ENCODE measurements at places on chromosomes 6 and 20.
A peak's percentile ranks its signal among the peaks of the same experiment; 100 is the strongest.

- DNase-seq: no peak
Observed at GRCh38 chr20:61882716-61883615, 182.7 kb downstream of the TAF4 start.

DNA sequence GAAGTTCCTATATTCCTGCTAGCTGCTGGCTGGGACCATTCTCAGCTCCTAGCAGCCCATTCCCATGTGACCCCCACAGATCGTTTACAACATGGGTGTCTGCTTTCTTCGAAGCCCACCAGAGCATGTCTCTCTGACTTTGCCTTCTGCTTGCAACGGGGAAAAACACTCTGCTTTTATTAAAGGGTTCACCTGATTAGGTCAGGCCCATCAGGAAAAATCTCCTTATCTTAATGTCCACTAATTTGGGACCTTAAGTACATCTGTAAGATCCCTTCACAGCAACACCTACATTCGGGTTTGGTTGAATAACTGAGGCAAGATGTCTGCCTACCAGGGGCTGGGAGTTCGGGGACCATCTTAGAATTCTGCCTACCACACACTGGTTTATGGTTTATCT lies 496.9 kb downstream of the CDKAL1 start:
- no peak for DNase-seq

DNA sequence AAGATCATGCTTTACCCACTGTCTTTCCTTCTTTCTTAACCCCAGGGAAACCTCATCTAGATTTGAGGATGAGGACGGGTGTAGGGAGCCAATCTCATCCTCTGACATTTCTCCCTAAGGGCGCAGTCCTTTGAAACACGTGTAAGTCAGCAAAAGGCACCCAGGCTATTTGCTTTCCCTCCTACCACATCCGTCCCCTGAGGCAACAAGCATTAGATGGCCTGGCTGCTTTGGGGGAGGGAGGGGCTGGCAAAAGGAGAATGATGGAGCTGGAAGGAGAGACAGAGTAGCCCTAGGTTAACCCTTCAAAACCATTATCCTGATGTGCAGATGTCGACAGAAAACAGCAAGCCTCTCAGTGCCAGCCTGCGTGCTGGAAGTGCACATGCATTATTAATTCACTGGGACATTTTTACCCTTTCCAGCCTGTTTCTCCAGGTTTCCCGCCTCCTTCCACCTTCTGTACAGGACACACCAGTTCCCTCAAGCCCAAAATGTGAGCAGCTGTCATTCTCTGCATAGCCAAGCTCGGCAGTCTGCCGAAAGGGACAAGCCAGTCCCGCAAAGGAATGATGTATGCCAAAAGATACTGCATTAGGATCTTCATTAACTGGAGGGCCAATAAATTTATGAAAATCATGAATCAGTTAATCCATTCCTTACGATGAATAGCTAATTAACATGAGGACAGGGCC lies 547.2 kb downstream of the CD83 start:
- no peak for DNase-seq

DNA sequence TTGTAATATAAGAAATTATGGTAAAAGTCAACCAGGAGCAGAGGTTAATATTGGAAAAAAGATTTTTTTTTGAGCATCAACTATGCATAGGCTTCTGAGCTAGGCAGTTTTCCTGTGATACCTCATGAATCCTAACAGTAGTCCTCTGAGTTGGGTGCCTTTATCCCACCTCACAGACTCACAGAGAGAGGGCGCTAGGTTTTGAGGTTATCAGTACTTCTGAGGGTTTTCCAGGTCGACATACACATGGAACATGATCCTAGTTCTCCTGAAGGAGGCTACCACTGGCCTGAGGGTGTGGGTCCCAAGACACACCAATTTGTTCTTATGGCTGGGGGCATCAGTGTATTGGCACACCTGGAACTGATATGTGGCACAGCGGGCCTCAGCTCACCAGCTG lies 358.8 kb upstream of the JAG1 start:
- DNase-seq: no peak

- no peak for DNase-seq
Observed at GRCh38 chr6:32581315-32582095, 8.1 kb downstream of the HLA-DRB1 start.

DNA sequence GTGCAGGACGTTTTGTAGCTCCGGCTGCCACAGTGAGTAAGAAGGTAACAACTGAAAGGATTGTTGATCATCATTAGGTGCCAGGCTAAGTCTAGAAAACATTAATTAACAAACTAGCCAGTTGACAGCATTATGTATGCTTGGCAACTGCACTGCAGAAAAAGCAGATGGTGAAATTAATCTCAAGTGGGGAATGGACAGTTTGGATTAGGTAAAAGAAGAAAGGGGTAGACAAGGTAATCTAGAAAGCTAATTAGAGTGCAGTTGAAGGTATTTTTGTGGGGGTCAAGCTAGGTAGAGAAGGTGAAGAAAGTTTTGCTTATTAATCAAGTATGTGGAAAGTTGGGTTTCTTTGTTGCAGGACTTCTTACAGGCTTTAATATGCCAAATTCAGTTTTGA lies 69.7 kb upstream of the HINT3 start:
- no peak for DNase-seq

GRCh38 chr20:35942243-35942642 lies 12.1 kb downstream of the SCAND1 start:
- DNase-seq: no peak

DNA sequence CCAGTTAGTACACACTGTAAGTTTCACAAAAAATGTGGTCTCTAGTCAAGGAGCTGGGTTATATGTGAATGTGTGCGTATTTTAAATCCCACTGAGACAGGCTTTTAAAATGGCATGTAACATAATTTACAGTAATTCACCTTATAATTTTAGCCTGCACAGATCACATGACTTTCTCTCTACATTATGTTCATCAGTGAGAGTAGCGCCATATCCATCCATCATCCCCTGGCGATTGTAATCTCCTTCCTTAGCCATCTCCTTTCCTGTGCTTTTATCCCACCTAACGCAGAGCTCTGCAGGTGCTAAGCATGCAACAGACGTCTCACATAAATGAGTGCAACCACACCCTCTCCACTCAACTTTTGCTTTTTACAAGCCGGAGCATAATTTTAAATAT lies 210.8 kb downstream of the TBC1D7 start:
- DNase-seq: no peak

GRCh38 chr6:149362289-149362688 lies 37.8 kb upstream of the SUMO4 start:
- peak; percentile 13 for DNase-seq

- no peak for DNase-seq
Observed at GRCh38 chr20:50237349-50237748, 46.7 kb downstream of the CEBPB start.

GRCh38 chr6:149316108-149316727 lies 1.3 kb upstream of the TAB2 start:
- DNase-seq: no peak

DNA sequence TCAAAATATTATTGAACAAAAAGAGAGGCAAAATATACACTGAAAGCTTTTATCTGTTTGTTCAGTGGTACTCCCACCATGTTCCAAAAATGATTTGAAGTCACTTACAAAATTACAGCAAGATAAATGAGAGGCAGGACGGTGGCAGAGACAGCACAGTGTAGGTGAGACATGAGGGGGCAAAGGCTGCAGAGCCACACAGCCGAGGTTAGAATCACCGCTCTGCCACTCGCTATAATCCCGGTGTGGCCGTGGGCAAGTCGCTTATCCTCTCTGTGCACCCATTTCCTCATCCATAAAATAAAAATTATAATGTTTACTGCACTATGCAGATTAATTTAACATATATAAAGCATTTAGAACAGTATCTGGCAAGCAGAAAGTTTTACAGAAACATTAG lies 140.1 kb upstream of the BEND6 start:
- no peak for DNase-seq

DNA sequence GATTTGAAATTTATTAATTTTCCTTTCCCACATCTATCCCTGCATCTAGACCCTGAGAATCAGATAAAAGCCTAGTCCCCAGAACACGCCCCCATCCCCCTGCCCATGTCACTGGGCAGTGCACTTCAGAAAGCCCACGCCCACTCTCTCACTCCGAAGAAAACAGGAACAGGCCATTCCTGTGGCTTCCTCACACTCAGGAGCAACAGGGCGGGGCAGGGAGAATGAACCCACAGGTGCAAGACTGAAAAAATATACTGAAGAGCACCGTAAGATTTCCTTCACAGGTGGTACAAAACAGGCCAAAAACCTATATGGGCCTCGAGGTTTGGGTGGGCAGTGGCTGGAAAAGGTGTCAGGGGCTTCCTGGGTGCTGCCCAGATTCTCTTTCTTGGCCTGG lies 3.4 kb downstream of the OXT start:
- DNase-seq: no peak

DNA sequence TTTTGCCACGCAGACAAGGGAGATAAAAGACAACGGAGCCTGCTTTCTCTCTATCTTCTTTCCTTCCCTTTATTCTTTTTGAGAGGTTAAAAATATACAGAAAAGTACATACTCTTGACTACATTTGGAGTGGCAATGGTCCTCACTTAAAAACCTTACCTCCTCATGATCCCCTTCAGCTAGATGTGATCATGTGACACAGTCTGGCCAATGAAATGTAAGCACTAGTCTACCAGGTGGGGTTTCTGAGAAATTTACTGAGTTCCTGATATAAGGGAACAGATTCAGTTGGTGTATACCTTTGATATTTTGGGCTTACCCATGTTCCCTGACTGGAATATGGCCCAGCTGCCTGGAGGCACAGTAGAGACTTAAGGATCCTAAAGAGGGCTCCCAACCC lies 165.5 kb upstream of the BEND3 start:
- DNase-seq: no peak

DNA sequence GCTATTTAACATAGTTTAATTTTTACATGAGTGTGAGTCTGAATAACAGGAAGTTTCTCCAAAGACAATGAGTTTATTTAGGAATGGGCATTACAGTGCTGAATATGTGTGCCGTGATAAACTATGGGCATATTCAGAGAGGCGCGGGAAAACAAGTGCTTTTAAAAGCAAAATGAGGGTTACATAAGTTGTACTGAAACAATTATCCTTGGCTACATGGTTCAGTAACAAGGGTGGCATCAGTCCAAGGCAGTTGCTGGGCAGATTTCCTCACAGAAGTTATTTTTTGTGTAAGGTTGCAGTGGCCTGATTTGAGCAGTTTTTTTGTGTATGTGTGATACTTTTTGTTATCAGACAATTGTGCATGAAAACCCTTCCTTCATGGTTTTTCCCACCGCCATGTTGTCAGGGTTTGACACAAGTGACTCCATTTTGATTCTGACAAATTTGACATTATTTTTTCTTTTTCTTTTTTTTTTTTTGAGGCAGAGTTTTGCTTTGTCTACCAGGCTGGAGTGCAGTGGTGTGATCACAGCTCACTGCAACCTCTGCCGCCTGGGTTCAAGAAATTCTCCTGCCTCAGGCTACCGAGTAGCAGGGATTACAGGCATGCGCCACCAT lies 22.3 kb upstream of the PXDC1 start:
- no peak for DNase-seq

DNA sequence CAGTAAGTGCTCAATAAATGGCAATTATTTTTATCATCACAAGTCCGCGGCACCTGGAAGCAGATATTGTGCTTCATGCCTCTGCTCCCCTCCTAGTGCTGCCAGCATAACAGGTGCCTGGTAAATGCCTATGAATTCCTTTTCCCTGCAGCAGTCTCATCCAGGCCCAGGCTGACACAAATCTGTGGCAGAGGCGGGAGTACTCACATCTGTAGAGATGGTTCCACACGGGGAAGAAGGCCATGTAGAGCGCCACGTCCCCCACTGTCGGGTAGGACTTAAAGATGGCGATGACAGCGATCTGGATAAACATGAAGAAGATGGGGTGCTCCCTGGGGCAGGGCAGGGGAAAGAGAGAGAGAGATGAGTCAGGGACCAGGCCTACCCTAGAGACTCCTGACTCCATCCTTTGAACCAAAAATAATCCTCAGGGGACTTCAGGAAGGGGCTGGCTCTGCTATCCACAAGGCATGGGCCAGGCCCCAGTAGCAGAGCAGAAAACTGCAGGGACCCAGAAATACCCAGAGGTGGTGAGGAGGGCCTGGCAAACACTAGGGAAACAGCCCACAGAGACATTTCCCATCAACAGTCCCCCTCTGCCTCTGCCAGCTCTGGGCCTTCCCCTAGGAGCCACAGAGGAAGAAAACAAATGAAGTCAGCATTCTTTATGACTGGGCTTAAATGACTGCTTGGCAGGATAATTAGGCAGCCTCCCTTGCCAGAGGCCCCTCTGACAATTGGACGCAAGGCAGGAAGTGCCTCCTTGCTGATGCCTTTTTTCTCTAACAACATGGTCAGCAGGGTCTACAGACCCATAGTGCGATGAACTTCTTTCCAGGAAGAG lies 23.0 kb downstream of the MAP1LC3A start:
- DNase-seq: no peak

- no peak for DNase-seq
Observed at GRCh38 chr6:28709478-28710349, 184.0 kb downstream of the GPX5 start.

DNA sequence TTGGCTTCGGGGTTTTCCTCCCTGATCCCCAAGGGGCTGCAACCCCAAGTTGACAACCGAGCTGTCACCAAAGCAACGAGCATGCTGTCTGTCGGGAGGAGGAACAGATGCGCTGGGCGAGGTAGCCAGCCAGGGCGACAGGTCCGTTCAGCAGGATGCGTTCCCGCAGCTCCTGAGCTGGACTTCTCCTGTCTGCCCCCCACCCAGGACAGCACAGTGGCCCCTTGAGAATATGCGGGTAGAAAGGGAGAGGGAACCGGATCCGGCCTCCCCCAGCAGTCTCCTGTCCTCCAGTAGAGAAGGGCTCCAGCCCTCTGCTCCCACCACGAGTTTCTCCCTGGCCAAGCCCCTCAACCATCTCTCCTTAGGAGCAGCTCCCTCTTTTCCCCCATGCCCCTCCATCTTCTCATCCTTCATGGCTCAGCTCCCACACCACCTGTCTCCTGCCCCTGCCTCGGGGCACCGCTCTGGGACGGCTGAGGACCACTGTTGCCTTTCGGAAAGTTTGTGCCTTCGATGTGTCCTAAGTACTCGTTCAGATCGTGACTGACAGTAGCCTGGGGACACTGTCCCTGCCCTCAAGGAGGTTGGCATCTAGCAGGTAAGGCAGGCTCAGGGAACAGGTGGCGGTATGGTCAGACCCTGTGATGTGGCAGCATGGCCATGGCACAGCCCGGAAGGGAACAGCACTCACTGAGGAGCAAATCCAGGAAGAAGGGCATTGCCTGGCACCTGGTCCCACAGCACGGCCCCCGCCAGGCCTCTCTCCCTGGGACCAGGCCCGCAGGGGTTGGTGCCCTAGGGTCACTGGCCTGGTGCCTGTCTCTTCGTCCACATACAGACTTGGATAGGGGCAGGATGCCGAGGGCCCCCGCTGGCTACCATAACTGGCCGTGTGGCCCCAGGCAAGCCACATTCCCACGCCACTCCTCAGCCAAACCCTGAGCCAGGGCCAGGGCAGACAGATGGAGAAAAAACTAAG lies 96.3 kb downstream of the ASXL1 start:
- no peak for DNase-seq

GRCh38 chr20:61949363-61949713 lies 116.3 kb downstream of the TAF4 start:
- no peak for DNase-seq

GRCh38 chr6:159461266-159461665 lies 231.8 kb downstream of the SOD2 start:
- DNase-seq: no peak

All from activated CD8-positive, alpha-beta memory T cell treated with anti-CD3 and anti-CD28 coated beads for 4 hours (primary cell).